ENCODE measurements at places on chromosomes 1 and 21.

DNA sequence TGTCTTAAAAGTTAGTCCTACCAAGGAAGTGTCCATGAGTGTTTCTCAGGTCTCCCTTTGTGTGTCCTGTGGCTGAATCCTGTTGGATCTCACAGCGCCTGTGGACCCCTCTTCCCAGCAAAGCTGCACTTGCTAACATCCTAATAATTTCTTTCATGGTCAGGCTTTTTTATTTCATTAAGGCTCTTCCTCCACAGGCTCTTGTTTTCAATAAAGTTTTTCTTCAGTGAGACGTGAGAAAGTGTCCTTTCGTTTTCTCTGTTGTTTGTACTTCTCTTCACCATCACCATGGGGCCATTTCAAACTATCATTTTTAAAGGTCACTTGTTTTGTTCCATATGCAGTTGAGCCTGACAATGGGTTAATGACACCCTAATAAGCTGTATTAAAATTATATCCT is 231.5 kb downstream of the LMO4 start:
- DNase-seq = no peak

DNA sequence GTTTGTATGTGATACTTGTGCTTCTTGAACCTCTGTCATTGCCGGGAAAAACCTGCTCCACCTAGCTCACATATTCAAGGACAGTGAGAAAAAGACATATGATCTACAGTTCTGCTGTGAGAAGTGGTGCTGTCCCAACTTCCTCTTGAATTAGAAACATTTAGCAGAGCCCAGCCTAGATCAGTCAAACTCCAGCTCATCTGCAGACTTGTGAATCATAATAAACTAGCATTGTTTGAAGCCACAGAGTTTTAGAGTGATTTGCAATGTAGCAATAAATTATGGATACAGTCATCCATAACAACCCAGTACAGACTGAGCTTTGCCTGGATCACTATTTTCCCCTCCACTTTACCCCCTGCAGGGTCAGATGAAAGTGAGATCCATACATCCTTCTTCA is 497.8 kb downstream of the PLA2G4A start:
- DNase-seq = no peak

DNA sequence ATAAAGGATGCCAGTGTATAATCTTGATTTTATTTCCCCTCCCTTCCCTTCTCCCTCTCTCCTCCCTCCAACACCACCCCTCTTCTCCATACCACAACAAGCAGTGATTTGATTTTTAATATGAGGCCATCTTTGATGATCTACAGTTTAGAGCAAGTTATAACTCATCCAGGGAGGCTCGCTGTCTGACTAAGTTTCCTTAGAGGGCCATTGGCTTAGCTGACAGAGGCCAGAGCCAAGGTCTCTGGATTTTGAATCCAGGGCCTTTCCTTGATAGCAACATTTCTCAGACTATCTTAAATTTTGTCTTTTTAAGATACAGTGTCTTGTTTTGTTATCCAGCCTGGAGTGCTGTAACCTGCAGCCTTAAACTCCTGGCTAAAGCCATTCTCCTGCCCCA is 431.0 kb upstream of the USP24 start:
- DNase-seq = no peak

GRCh38 chr1:182141040-182141439 is 79.5 kb upstream of the ZNF648 start:
- DNase-seq = peak; percentile 70

DNA sequence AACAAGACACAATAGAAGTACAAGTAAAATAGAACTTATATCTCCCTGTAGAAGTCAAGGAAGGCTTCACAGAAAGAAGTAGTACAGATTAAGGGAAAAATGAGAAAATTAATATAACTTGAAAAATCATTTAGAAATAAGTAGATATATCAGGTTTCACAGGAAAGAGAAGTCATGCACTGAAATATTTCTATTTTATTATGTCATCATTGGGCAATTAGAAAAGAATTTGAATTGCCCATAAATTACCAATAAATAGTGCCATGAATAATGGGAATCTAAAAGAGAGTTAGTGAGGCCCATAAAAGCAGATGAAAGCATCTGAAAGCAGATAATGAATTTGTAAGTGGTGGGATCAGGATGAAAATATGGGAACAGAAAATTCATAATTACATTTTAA is 1597.8 kb downstream of the PLA2G4A start:
- DNase-seq = peak; percentile 2

- peak; percentile 12 for DNase-seq
Measured at GRCh38 chr1:67795179-67795912, 37.9 kb downstream of the GNG12 start.
